Memory B cell (primary cell): ENCODE measurements at places on chromosomes 4 and X.

DNA sequence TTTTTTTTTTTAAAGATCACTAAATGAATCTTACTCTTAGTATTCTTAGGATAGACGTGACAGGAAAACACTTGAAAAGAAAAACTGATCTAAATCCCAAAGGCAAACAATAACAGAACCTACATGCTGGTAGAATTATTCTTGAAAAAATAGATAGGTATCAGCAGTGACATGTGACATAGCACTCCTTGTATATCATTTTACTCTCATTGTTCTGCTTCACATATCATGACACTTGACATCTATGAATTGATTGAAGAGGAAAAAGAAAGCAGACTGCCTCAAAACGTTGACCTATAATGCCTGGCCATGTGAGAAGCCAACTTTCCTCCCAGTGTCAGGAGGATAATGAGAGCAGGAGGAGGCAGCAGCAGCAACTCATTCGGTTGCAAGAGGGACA, 555.2 kb downstream of the GABRG1 start:
- DNase-seq = no peak

DNA sequence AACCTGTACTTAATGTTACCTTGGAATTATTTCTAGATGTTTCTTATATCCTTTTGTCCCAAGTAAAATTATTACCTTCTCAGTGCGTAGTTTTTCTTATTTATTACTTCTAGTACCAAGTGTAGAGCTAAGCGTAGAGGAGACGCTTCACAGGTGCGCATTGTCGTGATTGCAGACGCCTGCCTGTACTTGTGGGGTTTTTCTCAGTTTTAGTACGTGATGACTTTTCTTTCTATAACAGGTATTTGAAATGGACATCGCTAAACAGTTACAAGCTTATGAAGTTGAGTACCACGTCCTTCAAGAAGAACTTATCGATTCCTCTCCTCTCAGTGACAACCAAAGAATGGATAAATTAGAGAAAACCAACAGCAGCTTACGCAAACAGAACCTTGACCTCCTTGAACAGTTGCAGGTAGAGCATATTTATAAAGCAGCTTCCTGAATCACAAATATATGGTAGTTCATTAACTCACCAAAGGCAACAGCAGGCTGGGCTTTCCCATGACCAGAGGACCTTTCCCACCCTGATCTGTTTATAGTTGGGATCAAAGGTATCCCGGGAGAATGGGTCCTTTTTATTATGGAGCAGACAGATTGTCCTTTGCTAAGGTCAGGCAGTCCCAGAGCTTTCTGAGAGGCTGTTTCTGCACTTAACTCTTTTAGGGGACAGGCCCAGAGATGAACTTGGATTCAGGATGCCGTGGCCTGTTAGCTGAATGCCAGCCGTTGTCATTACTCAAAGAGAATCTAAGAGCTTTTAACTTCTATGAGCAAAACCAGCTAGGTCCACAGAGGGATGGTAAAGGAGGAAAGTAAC, 172.9 kb downstream of the PTTG2 start:
- DNase-seq = no peak

DNA sequence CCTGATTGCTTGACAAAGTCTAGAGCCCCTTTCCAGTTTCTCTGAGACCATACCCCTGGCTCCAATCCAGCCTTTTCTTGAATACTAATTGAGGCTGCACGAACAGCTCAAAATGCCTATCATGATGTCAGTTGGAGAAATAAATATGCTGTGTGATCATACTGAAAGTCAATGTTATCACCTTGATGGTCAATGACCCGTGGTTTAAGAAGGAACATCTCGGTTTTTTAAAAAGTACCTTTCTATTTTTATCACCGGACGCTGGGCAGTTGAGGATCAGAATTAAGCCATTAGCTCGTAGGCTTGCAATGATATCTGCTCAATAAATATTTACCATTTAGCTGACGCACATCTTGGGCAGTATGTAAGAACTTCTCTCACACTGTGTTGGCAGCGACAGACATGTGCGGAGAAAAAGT, 852 bp upstream of the WDR44 start:
- no peak for DNase-seq

GRCh38 chrX:12843668-12844279, 23.1 kb upstream of the TLR7 start:
- no peak for DNase-seq

DNA sequence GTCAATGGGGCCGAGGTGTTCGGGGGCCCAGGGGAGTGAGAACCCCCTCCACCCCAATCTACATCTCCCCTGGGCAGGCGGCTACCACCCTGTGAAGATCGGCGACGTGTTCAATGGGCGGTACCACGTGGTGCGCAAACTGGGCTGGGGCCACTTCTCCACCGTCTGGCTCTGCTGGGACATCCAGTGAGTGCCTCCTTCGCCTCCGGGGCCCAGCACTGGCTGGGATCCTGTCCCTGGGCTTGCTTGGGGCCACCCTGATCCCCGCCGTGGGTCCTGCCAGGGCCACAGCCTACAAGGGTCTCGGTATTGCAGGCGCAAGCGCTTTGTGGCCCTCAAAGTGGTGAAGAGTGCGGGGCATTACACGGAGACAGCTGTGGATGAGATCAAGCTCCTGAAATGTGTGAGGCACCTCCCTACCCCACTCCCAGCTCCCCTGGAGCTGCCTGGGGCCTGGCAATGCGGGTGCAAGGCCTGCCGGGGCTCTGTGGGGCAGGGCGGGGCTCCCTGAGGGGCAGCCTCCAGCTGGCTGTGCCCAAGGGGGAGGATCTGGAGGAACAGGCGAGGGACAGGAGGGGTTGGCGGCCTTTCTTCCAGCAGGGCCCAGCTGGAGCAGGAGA, 697 bp downstream of the SRPK3 start:
- DNase-seq = no peak

GRCh38 chr4:182880387-182881356, 36.5 kb downstream of the DCTD start:
- DNase-seq = no peak

GRCh38 chr4:158787709-158788475, 19.1 kb downstream of the FNIP2 start:
- no peak for DNase-seq

- DNase-seq = no peak
These were observed 302.2 kb downstream of the ARAP2 start for GRCh38 chr4:35942092-35942491.

GRCh38 chrX:45506149-45506730, 305.6 kb upstream of the DIPK2B start:
- DNase-seq = no peak

DNA sequence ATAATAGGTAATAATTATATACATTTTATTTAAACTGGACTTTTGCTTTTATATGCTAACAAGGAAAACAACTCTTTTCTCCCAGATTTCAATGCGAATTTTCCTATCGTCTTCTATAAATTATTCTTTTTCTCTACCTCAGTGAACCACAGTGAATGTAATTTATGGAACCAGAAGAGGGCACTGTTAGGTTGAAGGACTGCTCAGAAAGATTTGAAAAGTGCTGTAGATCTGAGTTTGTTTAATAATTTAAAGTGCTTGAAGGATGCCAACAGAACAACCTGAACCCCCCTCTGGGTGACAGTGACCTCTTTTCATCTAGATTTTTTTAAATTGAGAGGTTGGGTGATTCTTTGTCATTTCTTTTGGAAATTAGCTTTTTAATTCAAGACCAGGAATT, 54.9 kb downstream of the PHOX2B start:
- no peak for DNase-seq

GRCh38 chrX:49186125-49187027, at the start of gene PRICKLE3:
Gene PRICKLE3 (minus strand): TSS chrX:49186373. CDS start chrX:49186297, 76 bp downstream.
- DNase-seq = peak; percentile 65

- no peak for DNase-seq
These were observed 67.4 kb downstream of the GLRB start for GRCh38 chr4:157143369-157143768.

DNA sequence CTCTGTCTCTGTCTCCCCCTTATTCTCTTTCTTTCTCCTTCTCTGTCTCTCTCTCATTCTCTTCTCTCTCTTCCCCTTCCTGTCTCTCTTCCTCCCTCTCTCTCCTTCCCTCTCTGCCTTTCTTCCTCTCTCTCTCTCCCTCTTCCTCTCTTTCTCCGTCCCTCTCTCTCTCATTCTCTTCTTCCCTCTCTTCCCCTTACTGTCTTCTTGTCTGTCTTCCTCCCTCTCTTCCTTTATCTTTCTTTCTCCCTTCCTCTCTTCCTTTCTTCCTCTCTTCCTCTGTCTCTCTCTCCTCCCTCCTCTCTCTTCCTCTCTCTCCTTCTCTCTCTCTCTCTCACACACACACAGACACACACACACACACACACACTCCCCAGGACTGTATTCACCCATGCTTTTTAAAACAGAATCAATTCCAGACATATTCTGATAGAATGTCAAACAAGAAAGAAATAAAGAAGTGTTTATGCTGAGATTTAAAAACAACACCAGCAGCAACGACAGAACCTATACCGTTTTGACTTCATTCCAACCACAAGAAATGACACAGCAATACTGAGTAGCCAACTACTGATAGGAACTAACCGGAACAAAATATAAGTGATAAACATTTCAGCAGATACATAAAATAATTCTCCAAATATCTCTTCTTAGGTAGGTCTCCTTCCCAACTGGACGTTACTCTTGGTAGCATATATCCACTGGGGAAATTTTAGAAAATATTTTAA, 296.7 kb downstream of the ASMT start:
- DNase-seq = no peak

DNA sequence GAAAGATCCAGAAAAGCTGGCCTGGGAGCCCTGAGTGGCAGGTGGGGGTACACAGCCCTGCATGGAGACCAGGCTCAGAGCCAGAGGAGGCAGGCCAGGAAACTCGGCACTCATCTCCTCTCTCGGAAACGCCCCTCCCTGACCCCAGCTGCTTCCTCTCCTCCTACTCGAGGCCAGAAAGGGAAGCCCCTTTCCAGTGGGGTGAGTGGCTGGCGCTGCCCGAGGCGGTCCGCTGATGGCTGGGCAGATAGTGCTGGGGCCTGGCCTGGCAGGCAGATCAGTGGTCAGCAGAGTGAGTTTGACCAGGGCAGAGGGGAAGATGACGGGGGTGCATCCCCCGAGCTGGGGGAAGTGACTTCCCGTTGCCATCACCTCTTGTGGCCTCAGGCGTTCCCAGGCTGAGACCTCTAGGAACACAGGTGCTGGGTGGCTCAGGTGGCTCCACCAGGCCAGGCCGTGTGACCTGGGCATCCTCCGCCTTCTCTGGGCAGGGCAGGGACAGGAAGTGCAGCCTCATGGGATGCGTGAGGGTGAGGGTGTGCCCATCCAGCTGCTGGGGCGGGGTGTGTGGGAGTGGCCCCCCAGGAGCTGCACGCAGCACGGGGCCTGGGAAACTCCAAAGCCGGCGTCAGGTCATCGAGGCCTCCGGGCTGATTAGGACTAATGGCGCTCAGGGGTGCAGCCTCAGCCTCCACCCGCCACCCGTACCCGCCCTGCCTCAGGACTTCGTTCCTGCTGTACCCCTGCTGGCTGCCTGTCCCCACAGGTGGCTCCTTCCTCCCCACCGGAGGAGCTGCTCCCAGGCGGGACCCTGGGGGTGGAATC, 5.7 kb downstream of the SH3BP2 start:
- DNase-seq = no peak

DNA sequence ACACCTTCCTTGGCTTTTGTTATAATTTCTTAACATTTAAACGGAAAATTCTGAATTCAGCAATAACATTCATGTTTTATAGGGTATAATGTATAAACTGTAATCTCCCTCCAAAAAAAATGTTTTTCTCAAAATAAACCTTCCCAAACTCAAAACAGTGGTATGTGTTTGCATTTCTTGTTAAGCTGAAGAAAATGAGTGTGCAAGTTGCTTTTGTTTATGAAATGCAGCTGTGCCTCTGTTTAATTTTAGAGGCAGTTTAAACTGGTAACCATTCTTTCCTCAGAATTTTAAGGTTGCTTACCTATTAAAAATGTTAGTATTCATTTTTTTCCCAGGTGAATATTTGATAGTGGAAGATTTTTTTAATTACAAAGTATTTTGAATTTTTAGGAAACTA, 105.0 kb upstream of the ANKRD50 start:
- DNase-seq = no peak

GRCh38 chrX:650324-650723, 19.7 kb downstream of the SHOX start:
- no peak for DNase-seq

DNA sequence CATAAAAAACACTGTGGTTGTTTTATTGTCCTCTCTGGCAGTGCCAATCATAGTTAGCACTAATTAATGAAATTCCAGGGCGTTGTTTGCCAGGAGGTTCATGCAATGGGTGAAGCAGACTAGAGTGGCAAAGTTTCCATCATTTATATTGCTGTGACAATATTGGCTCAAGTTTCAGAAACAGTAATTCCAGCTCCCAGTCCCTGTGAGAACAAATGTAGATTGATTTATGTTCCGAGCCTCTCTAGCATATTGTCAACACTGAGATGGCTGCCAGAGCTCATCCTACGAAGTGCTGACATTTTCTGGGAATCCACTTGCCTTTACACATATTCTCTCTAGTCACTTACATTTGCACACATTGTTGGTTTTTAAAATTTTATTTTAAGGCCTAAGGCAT, 440.0 kb upstream of the IGFBP7 start:
- DNase-seq = no peak

DNA sequence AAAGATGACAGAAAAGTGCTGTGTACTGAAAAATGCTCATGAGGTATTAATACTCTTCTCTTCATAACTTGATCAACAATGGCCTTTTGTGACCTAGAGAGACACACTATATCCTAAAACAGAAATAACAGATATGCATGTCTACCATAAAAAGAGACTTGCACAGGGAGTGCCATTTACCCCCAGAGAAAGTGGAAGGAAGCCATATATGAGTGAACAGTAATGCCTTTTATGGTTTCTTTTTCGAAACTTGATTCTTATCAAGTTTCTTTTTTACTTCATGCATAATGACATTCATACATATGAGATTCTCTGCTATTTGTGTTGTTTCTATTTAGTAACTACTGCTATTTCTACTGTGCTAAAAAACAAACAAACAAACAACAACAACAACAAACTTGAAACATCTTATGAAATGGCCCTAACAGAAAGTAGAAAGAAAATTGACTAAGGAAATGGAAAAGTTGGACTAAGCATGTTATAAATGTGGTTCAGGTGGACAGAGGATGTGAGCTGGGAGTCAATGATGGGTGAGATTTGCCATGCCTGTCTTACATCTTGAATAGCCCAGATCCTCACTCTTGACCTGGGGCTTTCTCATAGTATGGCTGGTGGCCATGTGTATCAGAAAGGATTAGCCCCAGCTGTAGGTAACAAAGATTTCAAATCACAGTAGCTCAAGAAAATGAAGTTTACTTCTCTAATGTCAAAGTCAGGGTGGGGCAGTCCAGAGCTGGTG, 43.8 kb downstream of the GEMIN8 start:
- no peak for DNase-seq

DNA sequence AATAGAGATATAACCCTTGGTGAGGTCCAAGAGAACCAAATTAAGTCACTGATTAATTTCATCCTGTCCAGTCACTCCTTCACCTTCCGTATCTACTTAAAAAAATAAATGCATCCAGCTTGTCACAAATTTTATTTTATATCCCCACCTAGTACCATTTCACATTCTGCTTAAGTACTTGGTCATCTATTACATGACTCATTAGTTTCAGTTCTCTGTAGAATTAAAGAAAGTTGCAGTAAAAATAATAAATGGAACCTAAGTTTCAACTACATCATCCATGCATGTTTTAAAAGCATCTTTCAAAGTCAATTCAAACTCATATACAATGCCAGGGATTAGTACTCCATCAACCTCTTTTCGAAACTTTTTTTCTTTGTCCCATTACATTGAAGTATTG, 130.2 kb downstream of the SH2D1A start:
- no peak for DNase-seq
